Aorta (tissue), 5 donors: ENCODE measurements at places on chromosomes 7 and 10. TPM values are rescaled to one million over a fixed set of nuclear protein-coding genes. Genes with fewer than 3 reads are reported as not detected.
A peak's percentile ranks its signal among the peaks of the same experiment; 100 is the strongest.

MLXIPL gene
- total RNA-seq: 2.0 TPM

DNA sequence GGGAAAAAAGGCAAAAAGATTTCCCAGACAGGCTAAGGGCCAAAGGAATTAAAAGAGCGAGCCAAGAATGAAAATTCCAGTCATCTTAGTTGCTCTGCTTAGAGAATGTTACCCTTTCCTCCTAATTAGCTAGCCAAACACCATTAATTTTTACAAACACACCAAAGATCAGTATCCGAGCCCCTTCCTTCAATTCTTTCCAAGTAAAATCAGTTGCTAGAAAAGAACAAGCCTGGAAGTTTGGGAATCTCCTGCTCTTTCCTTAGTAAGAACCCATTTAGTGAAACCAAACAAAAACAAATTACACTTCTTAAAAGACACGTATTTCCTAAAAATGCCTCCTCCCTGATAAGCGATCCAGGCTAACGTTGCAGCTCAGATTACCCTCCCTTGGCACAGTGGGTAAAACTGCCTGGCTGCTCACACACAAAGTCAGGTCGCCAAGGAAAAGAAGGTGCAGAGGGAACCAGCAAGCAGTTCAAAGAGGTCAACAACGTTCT lies 57.1 kb upstream of the ABLIM1 start:
- DNase-seq: no peak

FOXP2 gene
- total RNA-seq: 18.1 TPM

DNA sequence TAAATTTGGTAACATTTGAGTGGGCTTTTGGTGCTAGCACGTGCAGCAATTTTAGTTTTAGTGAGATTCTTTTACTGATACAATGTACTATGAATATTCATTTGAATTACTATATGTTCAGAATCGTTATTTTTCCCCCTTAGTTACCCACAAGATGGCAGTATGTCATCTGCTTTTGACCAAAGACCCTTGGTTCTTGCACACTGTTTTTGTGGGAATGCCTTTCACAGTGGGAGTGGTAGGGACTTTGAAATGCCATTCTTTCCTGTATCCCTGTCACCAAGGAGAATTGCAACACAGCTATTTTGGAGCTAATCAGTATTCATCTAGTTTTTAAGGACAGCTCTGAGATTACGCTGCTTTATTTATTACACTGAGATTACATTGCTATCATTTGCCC lies 40.6 kb downstream of the SEC23IP start:
- DNase-seq: no peak

- no peak for DNase-seq
Measured at GRCh38 chr7:68381731-68382130, 1216.5 kb upstream of the AUTS2 start.

LLCFC1 gene
- not detected for total RNA-seq

SCART1 gene
- total RNA-seq: 5.4 TPM

- no peak for DNase-seq
Measured at GRCh38 chr10:106959521-106959920, 205.0 kb downstream of the SORCS1 start.

SMO gene
- total RNA-seq: 17.6 TPM

DNA sequence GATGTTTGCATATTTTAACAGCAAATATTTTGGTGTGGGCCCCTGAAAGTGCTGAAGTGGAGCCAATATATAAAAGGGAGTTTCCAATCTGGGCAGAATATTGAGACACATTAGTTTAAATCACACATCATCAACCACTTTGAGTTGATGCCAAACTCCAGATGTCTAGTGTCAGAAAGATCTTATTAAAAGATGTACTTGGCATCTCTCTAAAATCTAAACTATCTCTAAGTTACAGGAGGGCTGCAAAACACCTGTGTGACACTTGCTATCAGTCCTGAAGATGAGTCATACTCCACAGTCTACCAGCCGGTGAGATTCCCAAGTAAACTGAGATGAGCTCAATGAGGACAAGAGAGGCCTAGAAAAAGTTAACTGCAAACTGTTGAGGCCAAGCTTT lies 11.4 kb downstream of the JAZF1 start:
- no peak for DNase-seq

- no peak for DNase-seq
Measured at GRCh38 chr10:5014936-5015335, 11.3 kb upstream of the AKR1C2 start.

DNA sequence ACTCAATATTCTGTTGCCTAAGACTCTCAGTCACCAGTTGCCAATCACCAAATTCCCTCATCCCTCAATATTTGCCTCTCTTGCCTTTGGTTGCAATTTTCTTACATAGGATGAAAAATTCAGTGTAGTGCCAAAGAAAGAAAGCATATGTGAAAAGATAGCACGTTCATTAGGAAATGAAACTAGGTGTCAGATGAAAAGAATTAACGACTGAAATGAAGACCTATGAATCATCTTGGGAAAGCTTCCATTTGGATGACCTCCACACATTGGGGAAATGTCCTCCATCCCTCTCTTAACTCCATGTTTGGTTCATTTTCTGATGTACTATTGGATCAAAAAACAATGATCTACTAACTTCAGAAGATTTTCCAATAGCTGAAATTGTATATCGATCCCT lies 145.1 kb upstream of the MEOX2 start:
- DNase-seq: no peak

GRCh38 chr7:29105752-29106668 lies 40.3 kb downstream of the CPVL start:
- no peak for DNase-seq

GRCh38 chr7:45687721-45688120 lies 113.6 kb downstream of the ADCY1 start:
- DNase-seq: peak; percentile 46

DNA sequence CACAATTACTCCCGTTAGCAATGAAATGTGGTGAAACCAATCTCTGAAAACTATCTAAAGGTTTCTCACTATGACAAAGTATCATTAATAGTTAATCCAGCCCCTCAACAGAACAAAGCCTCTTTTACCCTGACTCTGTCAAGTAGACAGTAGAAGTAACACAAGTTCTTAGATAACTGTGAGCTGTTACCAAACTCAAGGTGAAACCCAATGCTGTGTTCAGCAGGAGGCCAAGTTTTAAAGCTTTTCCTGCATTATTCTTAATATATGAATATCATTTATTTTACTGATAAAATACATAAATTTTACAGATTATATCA lies 109.1 kb downstream of the SRPK2 start:
- DNase-seq: no peak

SCIN gene
- total RNA-seq: 1.7 TPM

KMT2E gene
- total RNA-seq: 143 TPM

GRCh38 chr7:142460402-142461117 lies 202.7 kb upstream of the PRSS58 start:
- no peak for DNase-seq

GRCh38 chr7:22442882-22443369 lies 57.1 kb downstream of the STEAP1B start:
- DNase-seq: no peak

COX15 gene
- total RNA-seq: 16.3 TPM

DNA sequence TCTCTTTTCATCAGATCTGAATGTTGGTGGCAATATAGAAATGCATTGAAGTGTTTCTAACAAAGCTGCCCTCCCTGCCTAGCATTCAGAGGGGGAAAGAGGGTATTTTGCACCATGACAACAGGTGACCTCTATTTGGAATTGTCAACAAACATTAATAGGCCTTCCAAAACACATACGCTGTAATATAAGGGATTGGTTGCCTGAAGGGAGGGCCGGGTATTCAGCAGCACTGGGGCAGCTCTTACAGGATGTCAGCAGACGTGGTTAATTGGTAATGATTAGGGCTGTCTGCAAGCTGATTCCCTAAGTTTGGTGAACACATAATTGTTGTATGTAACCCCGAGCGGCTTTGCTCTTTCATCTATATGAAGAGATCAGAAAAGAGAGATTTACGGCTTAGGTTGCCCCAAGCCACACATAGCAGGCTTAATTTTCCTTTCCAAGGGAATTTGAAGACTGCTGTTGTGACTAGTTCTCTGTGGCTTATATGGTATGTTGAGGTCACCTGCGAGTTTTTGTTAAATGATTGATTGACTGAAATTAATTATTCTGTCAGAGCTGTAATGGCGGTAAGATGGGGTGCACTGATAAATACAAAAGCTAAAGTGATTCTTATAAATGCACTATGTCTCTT lies 759.3 kb downstream of the LRMDA start:
- no peak for DNase-seq

GRCh38 chr10:74704629-74705357 lies 121.6 kb upstream of the KAT6B start:
- no peak for DNase-seq

GRCh38 chr10:1715821-1716220 lies 21.5 kb downstream of the ADARB2 start:
- no peak for DNase-seq

- DNase-seq: no peak
Measured at GRCh38 chr7:145732521-145732920, 384.1 kb upstream of the CNTNAP2 start.

DNA sequence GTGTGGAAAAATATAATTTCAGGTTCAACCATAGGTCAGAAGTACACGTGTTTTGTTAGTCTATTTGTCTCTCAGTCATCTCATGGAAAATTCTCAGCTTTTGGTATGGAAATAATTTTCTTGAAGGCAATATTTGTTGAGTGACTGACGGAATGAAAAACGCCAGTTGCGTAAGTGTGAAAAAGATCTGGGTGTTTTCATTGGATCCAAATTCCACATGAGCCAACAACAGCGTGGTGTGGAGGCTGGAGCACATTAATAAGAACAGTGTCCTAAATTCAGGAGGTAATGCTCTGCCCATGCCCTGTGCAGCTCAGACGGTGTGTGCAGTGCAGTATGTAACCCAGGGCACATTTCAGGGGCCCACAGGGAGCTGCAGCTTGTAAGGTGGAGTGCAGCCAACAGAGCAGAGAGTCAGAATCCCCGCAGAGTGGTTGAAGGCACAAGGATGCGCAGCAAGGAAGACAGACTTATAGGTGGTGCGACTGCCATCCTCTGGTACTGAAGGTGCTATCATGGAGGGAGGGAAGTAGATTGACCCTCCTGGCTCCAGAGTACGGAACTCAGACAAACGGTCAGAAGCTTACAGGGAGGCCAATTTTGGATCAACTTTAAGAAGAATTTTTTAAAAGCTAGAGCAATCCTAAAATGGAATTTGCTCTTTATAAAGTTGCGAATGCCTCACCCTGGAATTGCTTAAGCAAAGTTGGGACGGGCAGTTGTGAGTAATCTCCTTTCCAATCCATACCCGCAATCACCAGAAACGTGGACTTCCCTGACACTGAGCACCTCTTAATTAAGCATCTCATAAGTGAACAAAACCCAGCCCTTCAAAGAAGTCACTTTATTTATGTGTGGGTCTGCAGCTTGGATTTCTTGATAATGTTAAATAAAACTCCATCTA lies 38.0 kb downstream of the EGFR start:
- DNase-seq: peak; percentile 78

GRCh38 chr10:93463723-93464476 lies 18.2 kb downstream of the MYOF start:
- DNase-seq: no peak

DNA sequence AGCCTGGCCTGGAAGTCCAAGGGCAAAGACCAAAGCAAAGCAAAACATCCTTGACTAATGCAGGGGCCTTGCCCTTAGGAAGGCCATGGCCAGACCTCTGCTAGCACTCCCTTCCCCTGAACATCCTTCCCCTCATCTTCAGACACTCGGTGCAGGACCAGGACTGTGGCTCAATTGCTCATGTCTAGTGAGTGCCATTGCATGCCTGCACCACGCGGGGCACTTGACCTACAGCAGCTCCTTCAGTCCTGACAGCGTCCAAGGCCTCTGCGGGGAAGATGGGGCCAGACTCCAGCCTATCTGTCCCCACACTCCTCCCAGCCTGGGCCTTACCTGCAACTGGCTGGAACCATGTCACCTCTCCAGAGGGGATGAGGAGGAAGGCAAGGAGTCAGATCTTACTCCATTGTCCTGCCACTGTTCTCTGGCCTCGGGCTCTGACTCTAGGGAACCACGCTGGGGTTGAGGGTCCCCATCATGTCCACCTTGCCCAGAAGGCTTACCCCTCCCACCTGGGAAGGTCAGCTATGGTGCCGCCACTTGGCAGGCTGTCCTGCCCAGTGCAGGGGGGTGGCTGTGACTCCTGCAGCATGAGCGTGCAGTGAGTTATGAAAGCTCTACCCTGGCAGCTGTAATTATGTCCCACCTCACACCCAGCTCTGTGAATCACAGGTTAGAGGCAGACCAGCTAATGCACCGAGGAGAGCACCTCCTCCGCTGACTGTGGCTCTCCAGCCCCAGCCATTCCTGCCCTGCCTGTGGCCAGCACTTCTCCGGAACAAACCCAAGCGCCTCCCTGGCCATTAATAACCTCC lies 16.1 kb downstream of the DRGX start:
- DNase-seq: no peak

DNA sequence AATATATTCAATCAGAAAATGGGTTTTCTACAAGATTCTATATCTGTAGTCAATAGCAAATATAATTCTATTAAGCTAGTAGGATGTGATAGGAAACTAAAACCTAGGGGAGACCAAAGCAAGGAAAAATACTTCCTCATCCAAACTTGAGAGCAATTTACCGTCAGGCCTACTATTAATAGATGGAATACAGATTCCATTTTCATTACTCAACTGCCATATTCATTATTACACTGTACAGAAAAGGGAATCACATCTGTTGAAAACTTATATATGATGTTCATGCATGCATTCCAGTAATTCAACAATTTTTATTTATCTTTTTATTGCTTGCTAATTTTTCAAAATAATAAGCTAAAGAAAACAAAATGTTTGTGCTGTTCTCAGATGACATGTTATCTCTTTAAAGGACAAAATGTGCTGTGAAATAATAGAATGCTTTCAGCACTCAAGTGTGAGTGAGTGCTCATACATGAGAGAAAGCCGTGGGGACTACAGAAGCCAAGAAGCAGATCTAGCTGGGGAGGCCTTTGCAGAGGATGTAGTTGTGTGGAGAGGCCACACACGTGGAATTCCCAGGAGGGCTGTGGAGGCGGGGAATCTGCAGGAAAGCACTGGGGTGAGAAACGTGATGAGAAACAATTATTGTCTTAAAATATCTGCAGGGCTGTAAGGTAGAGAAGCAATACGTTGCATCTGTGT lies 110.0 kb downstream of the EGFR start:
- DNase-seq: no peak

- DNase-seq: no peak
Measured at GRCh38 chr7:136890399-136890798, 21.9 kb downstream of the CHRM2 start.

GRCh38 chr10:69503896-69504265 lies 52.6 kb downstream of the TSPAN15 start:
- no peak for DNase-seq
